ENCODE measurements at places on chromosomes 13 and 19.

DNA sequence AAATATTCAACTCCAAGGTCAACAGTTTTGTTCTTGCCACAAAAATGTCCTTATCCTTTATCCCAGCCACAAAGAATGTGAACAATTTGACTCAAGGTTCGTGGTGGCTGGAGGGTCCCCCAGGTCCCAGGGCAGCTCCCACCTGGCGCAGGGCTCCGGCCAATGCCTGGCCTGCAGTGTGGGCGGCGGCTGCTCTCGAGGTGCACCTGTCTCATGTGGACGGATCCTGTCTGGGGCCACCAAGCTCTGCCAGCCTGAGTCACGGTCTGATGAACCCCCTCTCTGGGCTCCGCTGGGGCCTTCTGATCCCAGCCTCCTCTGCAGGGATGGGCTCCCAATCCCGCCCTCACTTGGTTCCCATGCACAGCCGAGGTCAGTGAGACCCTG, 49.4 kb downstream of the GAS6 start:
- DNase-seq, result peak; percentile 40

DNA sequence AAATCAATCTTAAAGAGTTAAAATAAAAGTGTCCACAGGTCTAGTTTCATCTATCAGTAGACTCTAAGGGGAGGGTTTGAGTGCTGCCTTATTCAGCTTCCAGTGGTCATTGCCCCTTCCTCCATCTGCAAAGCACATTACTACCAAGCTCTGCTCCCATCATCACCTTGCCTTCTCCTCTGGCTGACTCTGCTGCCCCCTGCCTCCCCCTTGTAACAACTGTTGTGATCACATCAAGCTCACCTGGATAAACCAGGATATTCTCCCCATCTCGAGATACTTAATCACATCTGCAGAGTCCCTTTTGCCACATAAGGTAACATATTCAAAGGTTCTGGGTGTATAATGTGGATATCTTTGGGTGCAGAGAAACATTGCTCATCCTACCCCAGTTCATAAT, 43.3 kb upstream of the GPC6 start:
- no peak for DNase-seq

DNA sequence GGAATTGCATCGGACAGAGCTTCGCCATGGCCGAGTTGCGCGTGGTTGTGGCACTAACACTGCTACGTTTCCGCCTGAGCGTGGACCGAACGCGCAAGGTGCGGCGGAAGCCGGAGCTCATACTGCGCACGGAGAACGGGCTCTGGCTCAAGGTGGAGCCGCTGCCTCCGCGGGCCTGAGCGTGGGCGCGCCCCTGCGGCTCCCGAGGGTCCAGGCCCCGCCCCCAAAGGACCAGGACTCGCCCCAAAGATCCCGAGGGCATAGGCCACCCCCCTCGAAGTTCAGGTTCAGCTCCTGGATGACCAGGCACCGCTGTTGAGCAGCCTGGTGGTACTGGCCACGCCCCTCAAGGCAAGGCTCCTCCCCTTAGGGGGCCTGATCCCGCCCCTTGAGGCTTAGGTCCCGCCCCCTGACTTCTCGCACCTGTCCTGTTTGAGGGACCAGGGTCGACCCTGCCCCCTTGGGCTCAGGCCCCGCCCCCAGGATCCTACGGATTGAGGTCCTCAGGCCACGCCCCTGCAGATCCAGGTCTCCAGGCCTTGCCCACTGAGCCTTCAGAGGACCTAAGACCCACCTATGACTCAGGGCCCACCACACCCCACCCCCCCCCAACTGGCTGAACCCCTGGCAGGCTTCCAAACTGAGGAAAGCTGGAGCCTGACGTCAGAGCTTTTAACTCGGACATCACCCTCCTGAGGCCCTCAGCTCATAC, 43.1 kb downstream of the CYP4F22 start:
- DNase-seq, result peak; percentile 80

DNA sequence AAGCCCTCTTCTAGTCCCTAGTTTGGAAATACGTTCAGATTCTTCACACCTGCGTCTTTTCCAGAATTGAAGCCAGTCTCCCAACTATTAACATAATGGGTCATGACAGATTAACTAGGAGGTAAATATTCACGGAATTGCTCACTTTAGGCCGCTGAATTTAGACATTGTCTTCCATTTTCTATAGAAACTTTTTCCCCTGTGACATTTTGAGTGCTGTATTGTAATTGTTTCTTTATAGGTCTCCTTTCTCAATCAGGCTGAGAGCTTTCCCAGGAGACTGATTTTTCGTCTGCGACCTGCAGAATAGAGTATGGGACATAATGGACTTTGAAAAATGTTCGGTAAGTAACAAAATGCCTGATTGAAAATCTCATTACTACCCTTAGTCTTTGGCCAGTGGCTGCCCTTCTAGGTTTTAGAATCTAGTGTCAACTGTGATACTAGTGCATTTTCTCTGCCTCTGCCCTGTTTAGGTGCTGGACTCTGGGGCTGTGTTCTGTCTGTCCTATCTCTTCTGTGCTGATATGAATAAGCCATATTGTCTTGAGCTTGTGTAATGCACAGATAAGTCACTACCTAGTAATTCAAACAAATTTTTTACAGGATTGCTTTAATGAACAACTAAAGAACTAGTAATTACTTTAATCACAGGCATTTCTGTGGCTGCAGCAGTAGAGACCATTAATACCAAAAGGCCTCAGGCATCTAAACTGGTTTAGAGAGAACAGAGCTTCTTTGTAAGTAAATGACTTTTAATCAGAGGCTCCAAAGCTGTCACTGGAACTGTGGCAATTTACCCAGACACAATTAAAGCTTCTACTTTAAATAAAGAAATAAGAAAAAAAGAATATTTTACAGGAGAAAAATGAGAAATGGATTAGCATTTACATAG, 122.4 kb upstream of the FREM2 start:
- no peak for DNase-seq

GRCh38 chr19:10194500-10195198, at the start of gene DNMT1:
Gene DNMT1 (minus strand): TSS chr19:10194953. CDS start chr19:10194899, 54 bp downstream.
- peak; percentile 98 for DNase-seq

GRCh38 chr13:78177306-78177705, 258.7 kb upstream of the EDNRB start:
- no peak for DNase-seq

DNA sequence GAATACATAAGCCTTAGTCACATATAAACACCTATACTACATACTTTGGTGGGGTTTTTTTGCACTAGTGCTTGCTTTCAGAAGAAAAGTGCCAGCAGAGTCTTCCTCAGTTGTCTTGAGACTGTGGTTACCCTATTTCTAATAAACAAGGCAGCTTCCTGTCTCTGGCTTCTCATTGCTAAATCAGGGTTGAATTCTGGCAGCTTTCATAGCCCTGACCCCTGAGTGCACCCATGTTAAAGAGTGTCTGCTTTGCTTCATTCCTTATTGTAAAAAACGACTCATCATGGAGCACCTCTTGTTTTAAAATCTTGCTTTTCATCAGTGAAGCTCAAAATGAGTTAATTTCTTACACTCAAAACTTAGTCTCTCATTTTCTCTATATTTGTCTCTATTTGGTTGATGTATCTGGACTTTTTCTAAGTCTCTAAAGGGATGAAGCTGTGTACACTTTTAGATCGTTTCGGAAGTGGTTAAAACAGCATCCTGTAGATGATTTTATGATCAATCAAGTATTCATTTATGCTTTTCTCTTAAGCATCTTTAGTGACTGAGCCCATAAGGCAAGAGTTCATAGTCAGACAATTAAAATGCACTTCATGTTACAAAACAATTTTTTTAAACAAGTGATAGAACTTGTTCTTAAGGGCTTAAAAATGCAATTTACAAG, 72.1 kb downstream of the KLF12 start:
- DNase-seq, result peak; percentile 55

GRCh38 chr13:106721599-106721998, 153.7 kb upstream of the ARGLU1 start:
- DNase-seq, result no peak

- no peak for DNase-seq
These were observed 251.0 kb downstream of the UQCRFS1 start for GRCh38 chr19:28961772-28962500.

GRCh38 chr19:19160461-19161035, 9.5 kb downstream of the MEF2B start:
- DNase-seq, result no peak

DNA sequence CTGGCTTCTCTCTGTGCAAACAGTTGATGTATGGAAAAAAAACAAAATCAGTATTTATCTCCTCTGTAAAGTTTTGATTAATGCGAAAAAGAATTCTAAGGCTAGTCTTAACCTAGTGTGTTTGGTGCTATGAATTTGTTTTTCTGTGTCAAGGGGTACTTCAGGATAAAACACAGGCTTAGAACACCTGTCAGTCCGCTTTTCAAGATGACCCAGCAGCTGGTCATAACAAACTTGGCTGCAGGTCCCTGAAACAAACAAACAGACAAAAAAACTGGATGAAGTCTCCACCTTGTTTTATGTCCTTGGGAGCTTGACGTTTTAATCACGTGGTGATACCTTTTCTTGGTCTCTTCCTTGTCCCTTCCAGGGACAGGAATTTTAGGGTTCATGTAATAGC, 689.3 kb downstream of the UQCRFS1 start:
- DNase-seq, result no peak

DNA sequence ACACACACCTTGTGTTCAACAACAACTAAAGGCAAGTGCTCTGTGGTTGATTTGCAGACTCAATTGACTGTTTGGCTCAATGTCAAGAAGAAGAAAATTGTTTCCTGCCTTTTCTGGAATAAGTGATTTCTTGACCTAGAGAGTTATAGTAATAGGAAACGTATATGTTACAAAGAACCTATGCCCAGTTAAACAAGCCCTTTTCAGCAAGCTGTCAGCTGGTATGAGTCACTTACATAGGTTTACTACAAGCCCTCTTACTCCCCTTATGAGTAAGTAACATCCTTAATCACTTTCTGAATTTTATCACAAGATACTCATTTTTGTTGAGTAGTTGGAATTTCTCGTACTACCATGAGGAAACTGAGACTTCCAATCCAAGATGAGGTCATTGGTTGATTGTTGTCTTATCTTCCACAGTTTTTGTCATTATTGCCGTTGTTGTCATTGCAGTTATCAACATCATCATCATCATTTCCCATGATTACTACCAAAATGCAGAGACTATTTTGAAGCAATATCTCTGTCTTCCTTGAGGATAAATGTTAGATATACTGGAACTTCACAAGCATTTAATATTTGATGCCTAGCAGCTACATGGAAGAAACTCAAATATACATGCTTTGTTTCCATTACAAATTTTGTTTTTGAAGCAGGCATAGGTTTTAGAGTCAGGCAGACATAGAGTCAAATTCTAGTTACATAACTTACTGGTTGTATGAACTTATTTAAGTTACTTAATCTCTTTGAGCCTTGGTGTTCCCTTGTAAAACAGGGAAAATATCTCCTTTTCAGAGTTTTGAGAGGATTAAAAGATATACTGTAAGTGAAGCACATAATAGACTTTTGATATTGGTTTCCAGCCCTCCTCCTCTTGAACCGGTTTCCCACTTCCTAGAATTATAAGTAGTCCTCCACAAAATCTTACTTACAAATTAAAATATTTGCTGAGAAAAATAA, 106.0 kb downstream of the RAP2A start:
- DNase-seq, result no peak

DNA sequence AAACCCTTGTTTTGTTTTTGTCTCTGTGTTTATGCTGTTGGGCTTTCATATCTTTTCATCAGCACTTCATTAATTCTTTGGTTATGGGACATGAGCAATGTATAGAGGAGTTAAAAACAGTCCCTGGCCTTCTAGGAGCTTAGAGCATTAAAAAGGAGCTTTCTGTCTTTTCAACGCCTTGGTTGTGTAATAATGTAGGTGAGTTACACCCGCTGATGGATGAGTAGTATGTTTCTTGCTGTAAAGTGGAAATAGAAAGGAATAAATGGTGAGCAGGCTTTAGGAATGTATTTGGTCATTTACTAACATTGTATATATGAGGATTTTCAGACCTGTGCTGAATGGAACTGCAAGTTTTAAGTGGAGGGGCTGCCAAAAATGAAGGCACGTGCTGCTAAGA, 121.5 kb upstream of the RNF113B start:
- no peak for DNase-seq

GRCh38 chr13:107035778-107036177, 467.8 kb upstream of the ARGLU1 start:
- DNase-seq, result no peak

DNA sequence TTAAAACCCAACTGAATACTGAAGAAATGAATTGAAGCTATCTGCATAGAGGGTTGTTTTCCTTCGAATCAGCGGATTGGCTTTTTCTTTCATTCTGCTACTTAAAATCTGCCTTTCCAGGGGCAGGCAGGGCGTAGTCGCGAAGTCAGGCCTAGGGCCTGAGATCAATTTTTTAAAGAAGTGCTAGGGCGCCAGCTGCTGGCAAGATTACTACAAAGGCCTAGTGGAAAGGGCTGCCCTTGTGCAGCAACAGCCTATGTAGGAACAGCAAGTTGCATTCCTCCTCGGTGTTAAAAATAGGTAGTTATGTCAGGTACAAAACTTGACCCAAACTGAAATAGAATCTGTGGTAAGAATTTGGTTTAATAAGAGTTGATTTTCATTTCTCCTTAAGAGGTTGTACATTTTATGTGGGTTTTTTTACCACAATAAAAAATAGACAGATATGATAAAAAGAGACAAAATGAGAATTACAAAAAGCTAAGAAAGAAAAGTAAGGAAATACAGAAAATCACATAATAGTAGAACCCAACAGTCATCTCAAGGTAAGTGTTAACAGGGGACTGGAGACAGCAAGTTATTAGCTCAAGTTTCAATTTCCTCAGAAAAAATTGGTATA, 9.5 kb upstream of the URAD start:
- peak; percentile 65 for DNase-seq
